ENCODE measurements at places on chromosomes 6 and 20. TPM values are rescaled to one million over a fixed set of nuclear protein-coding genes. Genes with fewer than 3 reads are reported as not detected.

The FAM83D gene
- total RNA-seq: 0.64 TPM

The TPX2 gene
- total RNA-seq: 0.88 TPM

DNA sequence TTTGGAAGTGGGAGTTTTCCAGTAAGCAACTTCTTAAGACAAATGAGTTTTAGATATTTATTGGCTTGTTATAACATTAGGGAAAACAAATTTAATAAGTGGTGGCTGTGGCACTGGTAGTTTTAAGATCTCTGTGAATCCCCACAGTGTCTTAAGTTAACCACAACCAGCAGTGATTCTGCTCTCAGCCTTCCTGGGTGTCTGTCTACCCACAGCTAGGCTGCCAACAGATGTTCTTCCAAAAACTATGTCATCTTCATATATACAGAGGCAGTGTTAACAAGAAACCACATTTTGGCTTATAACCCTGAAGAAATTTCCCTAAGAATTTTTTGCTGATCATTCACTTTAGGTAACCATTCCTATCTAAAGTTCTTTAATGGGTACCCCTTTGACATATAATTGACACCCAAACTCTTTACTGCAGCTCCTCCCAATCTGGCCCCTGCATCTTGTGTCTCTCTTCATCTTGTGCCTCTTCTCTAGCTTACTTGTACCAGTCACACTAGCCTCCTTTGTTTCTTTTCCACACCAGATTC is 52.7 kb downstream of the TOP1 start:
- H3K4me1 ChIP-seq: peaks cover 13% of the 10 kb centered on the region
- peaks cover 23% of the 10 kb centered on the region for H3K36me3 ChIP-seq
- no peaks in the 10 kb centered on the region for H3K27me3 ChIP-seq
- H3K4me3 ChIP-seq: no peak overlapping the region
- DNase-seq: no peak
- H3K27ac ChIP-seq: no peak overlapping the region

DNA sequence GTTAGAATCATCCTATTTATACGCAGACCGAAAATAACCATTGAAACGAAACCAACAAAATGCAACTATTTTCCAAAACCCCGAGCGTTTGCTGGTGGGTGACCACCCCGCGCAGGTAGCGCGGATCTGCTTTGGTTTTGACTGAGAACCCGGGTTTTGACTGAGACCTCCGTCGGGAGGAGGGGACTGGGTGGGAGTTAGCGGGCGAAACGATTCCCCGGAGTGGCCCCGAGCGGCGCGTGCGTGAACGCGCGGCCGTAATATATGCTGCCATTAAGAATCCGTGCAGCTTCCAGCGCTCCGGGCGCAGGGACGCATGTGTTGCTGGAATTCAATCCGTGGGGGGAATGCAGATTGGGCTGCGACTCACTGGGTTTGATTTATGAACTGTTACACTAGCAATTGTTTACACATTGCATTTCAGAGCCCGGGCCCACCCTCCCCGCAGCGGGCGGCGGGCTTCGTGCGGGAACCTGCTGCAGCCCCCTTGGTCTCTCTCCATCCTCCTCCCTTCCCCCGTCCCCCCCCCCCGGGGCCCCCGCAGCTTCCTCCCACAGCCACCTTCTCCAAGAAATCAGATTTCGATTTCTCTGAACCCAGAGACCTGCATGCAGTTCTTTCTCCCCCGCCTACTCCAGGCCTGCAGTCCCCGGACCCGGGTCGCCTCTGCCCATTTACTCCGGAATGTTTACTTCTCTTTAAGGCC is 9.9 kb downstream of the NRN1 start:
- H3K4me1 ChIP-seq: peaks cover 46% of the 10 kb centered on the region
- peak; percentile 8 for DNase-seq
- no peaks in the 10 kb centered on the region for H3K36me3 ChIP-seq

DNA sequence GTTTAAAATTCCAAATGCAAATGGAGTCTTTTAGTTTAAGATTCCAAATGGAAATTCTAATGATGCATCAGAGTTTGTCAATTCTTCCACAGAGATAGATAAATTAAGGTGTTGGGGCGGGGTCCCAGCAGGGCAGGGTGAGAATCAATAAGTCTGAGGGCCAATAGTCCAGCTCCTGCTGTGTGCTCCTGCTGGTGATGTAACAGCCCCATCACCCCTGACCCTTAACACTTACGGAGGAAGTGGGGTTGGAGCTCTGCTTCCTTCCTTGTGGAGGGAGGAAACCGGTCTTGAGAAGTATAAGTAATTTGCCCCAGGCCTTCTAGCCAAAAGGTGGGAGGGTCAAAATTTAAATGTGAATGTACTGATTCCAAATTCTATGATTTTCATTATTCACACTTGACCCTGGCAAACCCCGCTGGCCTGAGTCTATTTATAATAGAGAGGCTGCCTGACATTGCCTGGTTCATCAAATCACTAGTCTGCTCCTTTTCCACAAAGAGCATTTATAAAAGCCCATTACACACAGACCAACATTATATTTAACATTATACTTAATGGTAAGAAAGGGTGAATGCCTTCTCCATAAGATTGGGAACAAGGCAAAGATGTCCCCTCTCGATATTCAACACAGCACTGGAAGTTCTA is 17.2 kb downstream of the ZBTB2 start:
- H3K4me3 ChIP-seq: peak overlapping the region; percentile 3
- H3K36me3 ChIP-seq: peaks cover 39% of the 10 kb centered on the region
- peaks cover 21% of the 10 kb centered on the region for H3K4me1 ChIP-seq
- H3K27me3 ChIP-seq: no peaks in the 10 kb centered on the region
- peak overlapping the region; percentile 77 for H3K27ac ChIP-seq

- no peak overlapping the region for H3K4me3 ChIP-seq
- H3K36me3 ChIP-seq: peaks cover 6% of the 10 kb centered on the region
- no peak overlapping the region for H3K27ac ChIP-seq
- H3K4me1 ChIP-seq: no peaks in the 10 kb centered on the region
Measured at GRCh38 chr6:110761371-110761770, 53.9 kb downstream of the CDK19 start.
